ENCODE measurements at places on chromosomes 1 and 21.

DNA sequence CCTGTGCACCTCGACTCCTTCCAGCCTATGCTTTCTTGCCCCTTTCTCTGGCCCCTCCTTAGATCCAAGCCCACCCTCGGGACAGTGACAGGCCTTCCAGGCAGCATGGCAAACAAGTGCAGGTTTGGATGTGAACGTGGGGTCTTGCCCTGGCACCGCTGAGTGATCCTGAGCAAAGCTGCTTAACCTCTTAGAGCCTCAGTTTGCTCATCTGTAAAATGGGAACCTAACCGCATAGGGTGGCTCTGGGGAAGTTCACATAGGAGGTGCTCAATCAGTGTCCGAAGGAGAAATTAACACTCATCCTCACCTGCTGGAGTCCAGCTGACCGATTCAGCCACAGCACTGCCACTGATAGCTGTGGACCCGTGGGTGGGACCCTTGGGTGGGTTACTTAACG is 7.2 kb downstream of the MFAP2 start:
- DNase-seq, result no peak

GRCh38 chr21:27715131-27715530 is 748.2 kb upstream of the ADAMTS5 start:
- no peak for DNase-seq

DNA sequence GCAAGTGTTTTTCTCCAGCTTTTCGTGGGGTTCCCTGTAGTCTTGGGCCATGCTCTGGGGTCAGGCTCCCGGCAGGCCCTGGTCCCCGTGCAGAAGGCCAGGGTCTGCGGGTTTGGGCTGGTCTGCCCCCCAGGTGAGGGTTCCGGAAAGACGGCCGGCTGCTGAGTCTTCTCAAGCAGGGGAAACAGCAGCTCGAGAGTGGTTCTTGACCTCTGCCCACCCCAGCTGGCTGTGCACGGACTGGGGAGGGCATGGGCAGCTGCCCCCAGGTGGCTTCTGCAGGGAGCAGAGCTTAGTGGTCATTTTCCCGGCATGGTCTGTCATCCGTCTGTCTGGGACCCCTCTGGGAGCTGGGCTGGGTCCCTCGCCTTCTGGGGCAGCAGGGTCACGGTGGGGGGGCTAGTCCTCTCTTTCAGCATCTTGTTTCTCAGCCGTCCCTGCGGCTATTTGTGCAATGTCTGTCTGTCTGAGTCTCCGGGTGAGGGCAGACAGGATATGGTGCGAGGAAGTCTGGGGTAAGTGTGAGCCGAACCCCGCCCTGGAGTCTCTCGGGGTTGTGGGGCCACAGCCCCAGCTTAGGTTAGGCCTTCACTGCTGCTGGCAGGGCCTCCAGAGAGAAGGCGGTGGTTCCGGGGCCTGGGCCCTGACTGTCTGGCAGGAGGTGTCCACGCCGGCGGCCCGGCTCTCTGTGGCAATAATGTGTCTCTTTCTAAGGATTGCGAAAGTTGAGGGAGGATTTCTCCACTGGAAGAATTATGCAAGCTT is 6.1 kb downstream of the SKI start:
- DNase-seq, result no peak

DNA sequence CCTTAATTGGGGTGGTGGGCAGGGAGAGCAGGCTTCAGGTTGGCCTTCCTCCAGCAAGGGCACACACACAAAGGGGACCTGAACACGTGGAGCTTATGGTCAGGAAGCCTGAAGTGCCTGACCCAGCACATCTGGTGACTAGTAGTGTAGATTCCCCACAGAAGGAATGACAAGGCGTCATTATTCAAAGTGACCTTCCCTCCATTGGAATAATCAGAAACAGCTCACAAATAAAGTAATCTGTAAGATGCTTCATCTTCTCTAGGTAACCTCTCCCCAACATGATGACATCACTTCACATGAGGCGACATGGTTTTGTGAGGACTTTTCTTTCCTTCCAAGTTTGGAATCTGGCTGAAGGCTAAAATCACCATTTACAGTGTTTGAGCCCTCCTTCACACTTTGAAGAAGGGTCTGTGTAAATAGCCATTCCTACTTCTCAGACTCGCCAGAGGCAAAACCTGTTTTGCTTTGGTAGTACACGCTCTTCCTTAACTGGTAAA is 32.8 kb upstream of the ERG start:
- DNase-seq, result no peak

GRCh38 chr1:35544976-35545375 is 12.2 kb downstream of the KIAA0319L start:
- peak; percentile 19 for DNase-seq

DNA sequence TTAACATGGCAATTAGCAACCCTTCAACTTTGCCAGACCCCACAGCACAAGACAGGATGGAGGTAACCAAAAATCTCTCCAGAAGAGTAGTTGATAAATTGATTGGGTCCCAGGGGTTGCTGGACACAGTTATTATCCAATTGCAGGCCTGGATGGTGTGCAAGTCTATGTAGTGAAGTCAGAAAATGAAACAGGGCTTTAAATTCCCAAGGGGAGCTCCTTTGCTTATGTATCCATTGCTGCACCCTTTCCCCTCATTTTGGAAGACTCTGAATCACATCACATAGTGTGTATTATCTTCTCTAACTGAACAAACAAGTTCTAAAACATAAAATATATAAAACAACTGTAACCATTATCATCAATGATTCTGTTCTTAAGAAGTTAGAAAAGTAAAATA is 550.2 kb downstream of the LMO4 start:
- DNase-seq, result no peak

DNA sequence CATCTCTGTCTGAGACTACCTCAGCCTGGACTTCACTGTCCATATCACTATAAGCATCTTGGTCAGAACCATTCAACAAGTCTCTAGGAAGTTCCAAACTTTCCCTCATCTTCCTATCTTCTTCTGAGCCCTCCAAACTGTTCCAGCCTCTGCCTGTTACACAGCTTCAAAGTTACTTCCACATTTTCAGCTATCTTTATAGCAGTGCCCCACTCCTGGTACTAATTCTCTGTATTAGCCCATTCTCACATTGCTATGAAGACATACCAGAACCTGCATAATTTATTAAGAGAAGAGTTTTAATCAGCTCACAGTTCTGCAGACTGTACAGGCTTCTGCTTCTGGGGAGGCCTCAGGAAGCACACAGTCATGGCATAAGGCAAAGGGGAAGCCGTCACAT is 15.7 kb upstream of the DPH5 start:
- DNase-seq, result no peak

GRCh38 chr1:238296371-238296770 is 405.6 kb upstream of the ZP4 start:
- DNase-seq, result no peak

GRCh38 chr1:223444411-223444810 is 51.2 kb downstream of the CCDC185 start:
- DNase-seq, result no peak

DNA sequence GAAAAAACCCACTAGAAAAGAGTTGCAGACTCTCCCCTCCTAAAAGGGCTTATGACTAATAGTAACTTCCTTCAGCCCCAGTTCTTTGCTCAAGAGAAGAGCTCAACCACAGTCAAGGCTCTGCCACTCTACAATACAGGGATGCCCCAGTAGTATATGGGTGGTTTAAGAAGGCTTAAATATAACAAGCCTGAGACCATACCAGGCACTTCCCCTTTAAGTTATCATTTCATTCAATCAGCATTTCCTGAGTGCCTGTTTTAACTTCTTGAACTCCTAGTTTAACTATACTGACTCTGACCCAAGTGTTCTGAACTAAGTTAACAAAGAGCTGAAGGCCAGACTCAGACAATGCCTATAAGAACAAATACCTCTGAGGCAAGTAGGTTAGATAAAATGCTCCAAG is 19.8 kb downstream of the PRPF38A start:
- DNase-seq, result no peak

DNA sequence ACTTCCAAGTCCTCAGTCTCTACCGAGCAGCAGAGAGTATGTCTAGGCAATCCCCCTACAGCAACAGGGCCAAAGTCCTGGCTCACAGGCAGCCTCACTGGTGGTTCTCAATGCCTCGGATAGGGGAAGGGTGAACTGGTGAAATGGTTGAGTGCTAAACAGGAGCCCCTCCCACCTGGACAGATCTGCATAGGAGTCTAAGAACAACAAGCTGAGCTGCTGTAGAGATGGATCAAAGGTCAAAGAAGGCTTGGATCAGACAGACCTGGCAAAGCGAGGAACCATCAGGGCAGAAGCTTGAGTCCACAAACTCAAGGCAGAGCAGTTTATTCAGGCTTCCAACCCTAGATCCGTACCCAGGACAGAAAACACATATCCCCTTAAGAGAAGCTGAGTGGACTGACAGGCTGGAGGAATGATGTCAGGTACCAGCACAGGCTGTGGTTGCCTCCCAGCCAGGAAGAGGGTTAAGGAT is 31.8 kb downstream of the RABIF start:
- no peak for DNase-seq

DNA sequence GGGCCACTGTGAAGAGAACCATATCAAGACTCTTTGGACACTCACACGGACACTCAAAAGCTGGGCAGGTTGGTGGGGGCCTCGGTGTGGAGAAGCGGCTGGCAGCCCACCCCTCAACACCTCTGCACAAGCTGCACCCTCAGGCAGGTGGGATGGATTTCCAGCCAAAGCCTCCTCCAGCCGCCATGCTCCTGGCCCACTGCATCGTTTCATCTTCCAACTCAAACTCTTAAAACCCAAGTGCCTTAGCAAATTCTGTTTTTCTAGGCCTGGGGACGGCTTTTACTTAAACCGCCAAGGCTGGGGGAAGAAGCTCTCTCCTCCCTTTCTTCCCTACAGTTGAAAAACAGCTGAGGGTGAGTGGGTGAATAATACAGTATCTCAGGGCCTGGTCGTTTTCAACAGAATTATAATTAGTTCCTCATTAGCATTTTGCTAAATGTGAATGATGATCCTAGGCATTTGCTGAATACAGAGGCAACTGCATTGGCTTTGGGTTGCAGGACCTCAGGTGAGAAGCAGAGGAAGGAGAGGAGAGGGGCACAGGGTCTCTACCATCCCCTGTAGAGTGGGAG is 36.3 kb upstream of the TDRD10 start:
- no peak for DNase-seq

GRCh38 chr1:240687820-240688219 is 75.9 kb upstream of the GREM2 start:
- no peak for DNase-seq

DNA sequence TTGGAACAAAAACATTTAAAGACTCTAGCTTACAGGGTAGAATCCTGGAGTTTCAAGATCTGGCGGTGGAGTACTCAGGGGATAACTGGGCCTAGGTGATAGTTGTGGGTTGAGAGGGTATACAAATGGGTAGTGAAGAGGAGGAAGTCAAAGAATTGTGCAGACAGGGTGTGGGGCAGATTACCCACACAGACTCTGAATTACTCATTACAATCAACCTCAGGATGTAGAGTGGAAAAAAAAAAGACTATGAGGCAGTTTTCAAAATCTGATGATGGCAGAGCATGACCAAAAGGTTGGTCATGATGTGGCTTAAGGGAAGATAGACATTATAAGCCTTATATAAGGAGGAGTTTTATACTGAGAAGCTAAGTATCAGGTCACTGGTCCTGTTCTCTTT is 44.1 kb upstream of the GLIS1 start:
- no peak for DNase-seq

- no peak for DNase-seq
Observed at GRCh38 chr1:41387667-41388091, 26.4 kb downstream of the FOXO6 start.

DNA sequence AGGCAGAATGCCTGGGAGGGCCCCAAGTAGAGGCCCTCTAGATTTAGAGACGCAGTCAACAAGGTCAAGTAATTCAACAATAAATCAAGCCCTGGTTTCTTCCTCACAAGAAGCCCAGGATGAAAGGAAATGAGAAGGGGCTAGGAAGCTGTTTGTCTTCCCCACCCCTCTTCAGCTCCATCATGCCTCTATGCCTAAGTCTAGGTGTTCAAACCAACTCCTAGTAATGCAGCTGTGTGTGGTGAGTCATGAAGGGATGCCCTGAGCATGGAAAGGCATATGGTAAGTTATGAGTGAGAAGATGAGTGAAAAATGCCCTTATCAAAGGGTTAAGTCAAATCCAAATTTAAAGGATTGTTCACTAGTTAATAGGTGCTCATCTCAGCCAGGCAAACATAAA is 339.5 kb downstream of the KCNH1 start:
- no peak for DNase-seq

DNA sequence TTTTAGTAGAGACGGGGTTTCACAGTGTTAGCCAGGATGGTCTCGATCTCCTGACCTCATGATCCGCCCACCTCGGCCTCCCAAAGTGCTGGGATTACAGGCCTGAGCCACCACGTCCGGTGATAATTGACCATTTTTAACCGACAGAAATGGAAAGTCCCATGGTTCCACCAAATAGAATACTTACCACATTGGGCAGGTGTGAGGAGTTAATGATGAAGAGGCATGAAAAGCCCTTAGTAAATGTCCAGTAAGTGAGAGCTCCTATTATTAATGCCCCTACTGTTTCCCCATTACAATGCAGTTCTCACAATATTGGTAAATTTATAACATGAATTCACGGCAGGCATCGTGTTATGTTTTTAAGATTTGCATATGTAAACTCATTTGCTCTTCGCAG is 8.1 kb upstream of the GCLM start:
- no peak for DNase-seq

- DNase-seq, result no peak
Observed at GRCh38 chr1:90512441-90512840, 204.7 kb downstream of the BARHL2 start.

- DNase-seq, result no peak
Observed at GRCh38 chr1:108686614-108687313, 5.3 kb upstream of the PRPF38B start.

DNA sequence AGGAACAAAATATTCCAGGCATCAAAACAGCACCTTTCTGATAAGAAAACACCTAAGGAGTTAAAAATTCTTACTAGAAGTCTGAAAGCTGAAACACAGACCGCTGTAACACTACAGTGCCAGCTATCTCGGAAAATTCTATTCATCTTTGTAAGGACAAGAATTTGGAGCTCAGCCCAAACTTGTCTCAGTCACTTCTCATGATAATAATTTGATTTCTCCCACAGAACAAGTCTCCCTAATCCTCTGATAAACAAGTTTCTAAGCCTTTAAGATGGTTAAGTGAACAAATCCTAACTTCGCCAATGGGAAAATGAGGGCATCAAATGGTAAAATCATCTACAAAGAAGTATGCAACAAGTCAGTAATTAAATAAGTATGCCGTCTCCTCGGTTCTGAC is 59.9 kb downstream of the SIPA1L2 start:
- DNase-seq, result no peak

GRCh38 chr21:36966821-36967768 is 626 bp upstream of the HLCS start:
- no peak for DNase-seq

All from A549 (cell line).